ENCODE measurements at places on chromosomes 3 and 15. TPM values are rescaled to one million over a fixed set of nuclear protein-coding genes. Genes with fewer than 3 reads are reported as not detected.

DNA sequence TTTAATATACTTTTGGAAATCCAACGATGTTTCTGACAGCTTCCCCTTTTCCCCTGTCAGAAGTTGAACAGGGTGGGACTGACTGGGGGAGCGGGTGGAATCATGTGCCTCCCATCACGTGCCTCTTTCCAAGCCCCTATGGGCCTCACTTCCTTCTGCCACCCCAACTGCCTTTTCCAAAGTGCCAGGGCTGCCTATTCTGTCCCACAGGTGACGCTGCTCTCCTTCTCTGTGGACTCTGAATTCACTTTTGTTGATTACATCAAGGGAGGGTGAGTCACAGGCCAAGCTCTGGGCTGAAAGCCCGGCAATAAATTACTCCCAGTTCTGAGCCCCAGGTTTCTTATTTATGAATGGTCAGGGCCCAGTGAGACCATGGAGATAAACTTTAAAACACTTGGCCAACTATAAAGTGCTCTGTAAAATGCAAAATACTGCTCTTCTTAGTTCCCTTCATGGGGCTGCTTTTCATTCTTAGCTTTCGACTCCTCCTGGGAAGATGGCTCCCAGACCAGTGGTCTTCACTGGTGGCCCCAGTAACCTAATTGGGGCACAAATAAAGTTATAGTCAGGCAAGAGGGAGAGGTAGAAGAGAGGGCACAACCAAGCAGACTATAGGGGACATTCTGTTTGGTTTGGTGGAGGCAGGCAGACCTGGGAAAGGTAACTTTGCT lies 12.3 kb downstream of the CPNE9 start:
- peaks cover 6% of the 10 kb centered on the region for H3K4me1 ChIP-seq
- no peak overlapping the region for H3K4me3 ChIP-seq
- DNase-seq = no peak
- no peak overlapping the region for H3K27ac ChIP-seq
- H3K27me3 ChIP-seq = no peaks in the 10 kb centered on the region

GRCh38 chr3:171284308-171285075 lies 175.7 kb downstream of the TNIK start:
- no peak overlapping the region for H3K27ac ChIP-seq
- DNase-seq = no peak
- no peaks in the 10 kb centered on the region for H3K36me3 ChIP-seq
- no peaks in the 10 kb centered on the region for H3K27me3 ChIP-seq
- peaks cover 40% of the 10 kb centered on the region for H3K4me1 ChIP-seq

GRCh38 chr3:30693470-30694120 lies 87.2 kb downstream of the TGFBR2 start:
- H3K4me3 ChIP-seq = no peak overlapping the region
- H3K4me1 ChIP-seq = peaks cover 38% of the 10 kb centered on the region
- peak; percentile 5 for DNase-seq
- peaks cover 42% of the 10 kb centered on the region for H3K36me3 ChIP-seq
- H3K27ac ChIP-seq = no peak overlapping the region

DNA sequence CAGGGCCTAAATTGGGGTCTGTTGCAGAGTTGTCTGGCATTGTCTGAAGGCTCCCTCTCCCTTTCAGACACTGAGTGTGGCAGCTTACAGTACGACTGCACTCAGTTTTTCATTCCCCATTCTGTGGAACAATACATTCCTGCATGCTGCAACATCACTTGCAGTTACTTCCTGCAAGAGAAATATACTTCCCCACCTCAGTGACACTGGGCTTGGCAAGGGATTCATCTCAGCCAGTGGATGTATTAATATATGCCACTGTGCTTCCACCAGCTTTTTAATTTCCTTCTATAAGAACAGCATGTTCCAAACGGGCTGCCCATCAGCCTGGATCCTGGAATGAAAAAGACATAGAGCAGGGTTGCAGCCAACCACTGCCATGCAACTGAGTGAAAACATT lies 23.1 kb downstream of the B3GALNT1 start:
- H3K4me3 ChIP-seq = no peak overlapping the region
- no peaks in the 10 kb centered on the region for H3K36me3 ChIP-seq
- no peaks in the 10 kb centered on the region for H3K27me3 ChIP-seq
- no peaks in the 10 kb centered on the region for H3K4me1 ChIP-seq
- DNase-seq = no peak
- no peak overlapping the region for H3K27ac ChIP-seq

- no peaks in the 10 kb centered on the region for H3K27me3 ChIP-seq
- DNase-seq = no peak
- no peak overlapping the region for H3K27ac ChIP-seq
- H3K4me1 ChIP-seq = no peaks in the 10 kb centered on the region
- no peaks in the 10 kb centered on the region for H3K36me3 ChIP-seq
- no peak overlapping the region for H3K4me3 ChIP-seq
These were observed 77.2 kb downstream of the GREM1 start for GRCh38 chr15:32794973-32795372.

The GRK7 gene
- not detected for polyA plus RNA-seq

Data from CD8-positive, alpha-beta memory T cell (primary cell).